ENCODE measurements at places on chromosomes 3 and 15. TPM values are rescaled to one million over a fixed set of nuclear protein-coding genes. Genes with fewer than 3 reads are reported as not detected.

ACP3 gene
- total RNA-seq, result 1.2 TPM

GRCh38 chr3:45128950-45129349 is 17.2 kb downstream of the CDCP1 start:
- DNase-seq, result no peak

- no peak for DNase-seq
Observed at GRCh38 chr3:194985031-194985578, 285.9 kb downstream of the XXYLT1 start.

- DNase-seq, result no peak
Observed at GRCh38 chr3:29764603-29765254, 483.9 kb downstream of the RBMS3 start.

- DNase-seq, result no peak
Observed at GRCh38 chr3:16182612-16183011, 8.1 kb downstream of the GALNT15 start.

DNA sequence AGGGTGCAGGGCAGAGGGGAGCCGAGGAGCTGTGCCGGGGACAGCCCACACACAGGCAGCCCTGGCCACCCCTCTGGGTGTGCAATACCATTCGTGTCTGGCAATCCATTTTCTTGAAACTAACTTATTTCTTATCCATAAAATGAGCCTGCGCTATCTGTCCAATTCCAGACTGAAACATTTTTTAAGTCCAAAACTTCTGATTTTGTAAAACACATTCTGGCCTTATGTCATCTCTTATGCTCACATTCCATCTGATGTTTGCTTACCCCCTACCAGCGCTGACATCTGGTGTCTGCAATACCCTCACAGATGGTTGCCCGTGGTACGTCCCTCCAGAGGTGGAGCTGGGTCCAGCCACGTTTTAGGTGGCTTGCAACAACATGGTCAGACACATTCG is 31.8 kb downstream of the PCSK6 start:
- DNase-seq, result no peak

GRCh38 chr3:158743664-158744566 is 11.7 kb upstream of the RARRES1 start:
- DNase-seq, result no peak

- DNase-seq, result no peak
Observed at GRCh38 chr15:29945943-29946596, 123.8 kb upstream of the TJP1 start.

GABRG3 gene
- 19.3 TPM for total RNA-seq

DNA sequence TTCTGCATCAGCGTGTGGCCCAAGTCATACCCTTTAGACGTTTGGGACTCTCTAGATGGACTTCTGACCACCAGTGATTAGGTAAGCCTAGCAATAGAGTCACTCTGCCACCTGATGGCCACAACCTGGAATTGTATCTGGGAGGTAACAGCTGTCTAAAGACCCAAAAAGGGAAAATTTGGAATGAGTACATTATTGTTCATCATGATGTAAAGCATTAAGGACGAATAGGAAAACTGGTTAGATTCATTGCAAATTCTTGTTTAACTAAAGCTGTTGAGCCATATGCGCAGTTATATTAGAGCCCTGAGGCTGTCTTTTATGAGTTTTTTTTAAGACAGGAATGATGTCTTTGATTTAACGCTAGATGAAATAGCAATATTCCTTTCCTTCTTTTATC is 63.6 kb downstream of the FAM81A start:
- DNase-seq, result no peak

CGNL1 gene
- total RNA-seq, result 5.3 TPM

DNA sequence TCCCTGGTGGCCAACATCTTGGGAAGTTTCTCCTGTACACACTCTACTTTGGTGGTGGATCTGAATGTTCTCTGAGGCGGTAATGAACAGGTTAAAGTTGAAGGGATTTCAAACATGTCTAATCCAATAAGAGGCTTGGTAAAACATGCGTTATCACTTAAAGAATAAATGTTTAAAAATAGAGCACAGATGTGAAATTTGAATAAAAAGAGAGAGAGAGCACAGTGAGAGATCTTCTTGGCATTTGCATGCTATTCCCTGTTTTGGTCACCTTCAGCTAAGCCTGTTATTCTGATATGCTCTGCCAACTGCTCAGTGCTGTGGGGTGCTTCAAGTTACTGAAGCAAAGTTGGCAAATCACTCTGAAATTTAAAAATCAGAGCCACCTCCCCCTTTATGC is 237.7 kb upstream of the WNT5A start:
- DNase-seq, result no peak

DNA sequence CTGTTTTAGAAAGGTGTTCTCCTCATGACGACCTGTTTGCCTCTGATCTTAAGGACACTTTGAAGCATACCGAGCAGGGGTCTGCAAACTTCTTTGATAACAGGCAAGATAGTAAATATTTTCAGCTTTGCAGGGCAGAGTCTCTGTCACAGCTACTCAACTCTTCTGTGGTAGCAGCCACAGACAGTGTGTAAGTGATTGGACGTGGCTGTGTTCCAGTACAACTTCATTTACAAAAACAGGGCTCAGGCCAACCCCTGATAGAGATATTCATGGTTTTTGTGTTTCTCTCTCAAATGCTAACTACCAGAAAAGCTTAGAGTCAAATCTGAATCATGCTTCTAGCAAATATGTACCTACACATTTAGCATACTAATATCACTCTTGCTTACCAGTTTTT is 51.5 kb downstream of the TGFBR2 start:
- DNase-seq, result no peak

DNA sequence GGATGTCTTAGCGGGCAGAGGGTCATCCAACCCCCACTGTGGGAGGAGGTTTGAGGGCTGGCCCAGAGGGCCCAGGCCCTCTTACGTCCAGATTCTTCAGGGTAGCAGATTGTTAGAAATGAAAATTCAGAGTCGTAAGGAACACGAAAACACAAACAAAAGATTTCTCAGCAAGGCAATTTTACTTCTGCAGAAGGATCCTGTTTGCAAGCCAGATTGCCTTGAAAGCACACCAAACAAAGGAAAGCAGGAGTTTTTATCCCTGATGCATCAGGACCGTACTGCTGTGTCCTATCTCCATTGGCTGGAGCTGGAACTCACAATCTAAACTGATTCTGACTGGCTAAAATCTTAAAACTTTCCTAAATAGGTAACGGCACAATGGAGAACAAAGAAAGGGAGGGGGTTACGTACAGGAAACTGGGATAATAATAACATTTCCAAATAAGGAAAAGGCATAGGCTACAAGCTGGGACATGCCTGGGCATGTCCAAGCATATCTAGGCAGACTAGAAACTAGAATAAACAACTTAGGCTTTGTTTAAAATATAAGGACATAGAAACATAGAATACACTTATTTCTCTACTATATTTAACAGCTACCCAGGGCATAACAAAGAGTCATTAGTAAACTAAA is 97.3 kb upstream of the C2CD4B start:
- no peak for DNase-seq

TP63 gene
- 0.16 TPM for total RNA-seq

All from occipital lobe (tissue), 3 donors.